ENCODE measurements at places on chromosomes 3 and 15.
A peak's percentile ranks its signal among the peaks of the same experiment; 100 is the strongest.

DNA sequence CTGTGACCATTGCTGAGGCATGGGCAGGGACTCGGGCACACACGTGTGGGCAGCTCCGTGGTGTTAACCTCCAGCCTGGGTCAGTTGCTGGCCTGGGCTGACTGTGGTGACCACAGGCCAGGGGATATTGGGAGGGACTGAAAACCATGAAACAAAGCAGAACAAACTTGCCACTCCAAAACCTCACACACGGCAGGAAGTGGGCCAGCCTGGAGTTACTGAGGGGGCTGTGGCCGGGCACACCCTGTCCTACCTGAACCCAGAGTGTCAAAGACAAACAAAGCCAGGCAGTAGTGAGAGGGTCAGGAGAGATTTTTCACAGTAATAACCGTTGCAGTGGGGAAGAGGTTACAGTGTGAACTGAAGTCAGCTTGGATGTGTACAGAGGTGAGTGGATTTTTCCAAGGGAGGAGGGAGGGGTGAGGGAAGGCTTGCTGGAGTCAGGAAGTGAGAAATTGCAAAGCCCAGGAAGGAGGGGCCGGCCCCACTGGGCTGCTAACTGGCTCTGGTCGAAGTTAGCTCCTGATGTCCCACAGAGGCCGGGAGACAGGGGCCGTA, 40.0 kb upstream of the ATP10A start:
- no peak for DNase-seq

GRCh38 chr3:45163481-45163880, 17.3 kb upstream of the CDCP1 start:
- DNase-seq: no peak

DNA sequence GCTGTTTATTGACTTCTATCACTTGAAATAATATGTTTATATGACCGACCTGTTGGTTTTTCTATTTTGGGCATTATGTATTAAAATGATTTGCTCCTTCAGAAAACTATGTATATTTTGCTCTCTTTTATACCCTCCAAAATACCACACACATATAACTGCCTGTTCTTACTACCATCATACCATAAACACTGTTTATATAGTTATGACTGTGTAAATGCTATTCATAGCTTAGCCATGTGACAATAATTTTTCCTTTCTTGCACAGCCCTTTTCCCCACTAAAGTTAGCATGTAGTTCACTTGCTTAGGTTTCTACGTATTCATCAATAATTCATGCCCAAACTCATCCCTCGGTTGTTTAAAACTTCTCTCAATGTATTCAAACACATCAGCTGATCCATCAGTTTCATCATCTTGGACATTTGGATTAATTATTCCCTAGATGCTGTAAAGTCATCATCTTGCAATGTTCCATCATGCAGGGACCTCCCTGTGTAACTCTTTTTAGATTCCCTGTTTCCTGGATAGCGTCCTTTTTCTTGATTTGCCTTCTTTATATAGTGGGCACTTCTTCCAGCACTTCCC, 8.2 kb upstream of the RYK start:
- no peak for DNase-seq

DNA sequence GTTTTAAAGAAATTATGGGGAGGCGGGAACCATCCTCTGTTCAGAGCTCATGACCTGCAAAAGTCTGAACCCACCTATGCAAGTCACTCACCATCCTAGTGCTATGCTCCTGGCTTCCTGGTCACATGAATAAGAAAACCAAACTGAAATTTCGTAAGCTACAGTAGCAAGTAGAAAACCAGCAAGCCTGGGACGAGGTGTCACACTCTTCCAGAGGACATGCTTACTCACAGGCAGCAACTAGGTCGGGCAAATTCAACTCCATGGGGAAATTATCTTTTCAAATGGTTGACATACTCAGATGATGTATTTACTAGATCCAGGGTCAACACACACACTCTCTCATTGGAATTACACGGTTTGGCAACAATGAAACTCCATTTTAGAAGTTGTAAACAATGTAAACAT, 31.3 kb downstream of the LDHAL6B start:
- no peak for DNase-seq

DNA sequence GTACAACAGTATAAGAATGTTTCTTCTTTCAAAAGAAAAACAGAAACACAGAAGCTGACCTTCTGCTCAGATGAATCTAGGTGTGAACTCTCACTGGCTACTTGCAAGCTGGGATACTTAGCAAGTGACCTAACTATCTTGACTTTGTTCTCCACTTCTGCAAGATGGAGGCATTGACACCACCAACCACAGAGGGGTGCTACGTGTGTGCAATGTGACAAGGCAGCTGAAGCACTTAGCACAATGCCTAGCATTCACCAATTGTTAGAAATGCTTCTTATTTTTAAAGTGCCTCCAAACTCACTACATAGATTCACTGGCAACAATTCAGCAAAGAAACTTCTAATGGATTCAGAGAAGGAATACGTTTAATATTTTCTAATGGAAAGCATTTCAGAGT, 331.4 kb upstream of the WNT5A start:
- DNase-seq: no peak

DNA sequence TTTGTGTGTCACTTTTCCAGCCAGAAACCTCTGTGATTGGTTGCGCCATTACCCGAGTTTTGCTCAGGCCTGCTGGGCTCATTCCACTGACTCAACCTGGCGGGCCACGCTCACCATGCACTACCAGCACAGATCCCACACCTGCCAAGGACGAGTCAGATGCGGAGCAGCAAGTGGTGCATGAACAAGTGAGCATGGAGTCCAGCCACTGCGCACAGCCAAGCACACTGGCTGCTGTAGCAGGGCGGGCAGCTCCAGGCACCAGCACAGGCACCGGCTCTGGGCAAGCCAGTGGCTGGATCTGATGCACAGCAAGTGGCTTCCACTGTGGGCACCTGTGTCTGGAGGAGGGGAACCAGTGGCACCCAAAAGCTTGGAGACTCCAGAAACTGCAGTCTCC, 110.4 kb downstream of the CBLB start:
- DNase-seq: no peak

GRCh38 chr3:179410999-179411398, 40.3 kb downstream of the GNB4 start:
- DNase-seq: no peak

GRCh38 chr3:110420158-110420641, 651.4 kb upstream of the NECTIN3 start:
- DNase-seq: no peak

DNA sequence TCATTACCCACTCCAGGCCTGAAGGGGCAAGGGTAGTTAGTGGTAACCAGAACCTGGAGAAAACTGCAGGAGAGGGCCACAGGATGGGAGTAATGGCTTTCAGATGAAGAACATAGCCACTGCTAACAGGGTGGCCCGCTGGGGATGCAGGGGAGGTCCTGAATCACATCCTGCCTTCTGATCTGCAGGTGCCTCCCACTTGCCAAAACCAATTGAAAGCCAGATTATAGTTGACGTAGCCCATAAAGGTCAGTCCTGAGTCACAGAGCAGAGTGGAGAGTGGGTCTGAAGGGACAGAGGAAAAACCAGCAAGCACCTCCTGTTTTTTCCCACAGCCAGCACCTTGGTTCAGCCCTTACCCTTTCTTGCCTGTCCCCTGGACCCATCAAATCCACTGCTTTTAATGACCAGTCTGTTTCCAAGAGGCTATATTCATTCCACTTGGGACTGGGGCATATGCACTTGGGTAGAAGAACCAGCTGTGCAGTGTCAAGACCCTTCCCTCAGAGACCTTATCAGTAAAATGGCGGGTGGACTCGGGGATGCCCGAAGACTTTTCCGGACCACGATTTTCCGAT, 646 bp upstream of the SLC35G2 start:
- peak; percentile 19 for DNase-seq

DNA sequence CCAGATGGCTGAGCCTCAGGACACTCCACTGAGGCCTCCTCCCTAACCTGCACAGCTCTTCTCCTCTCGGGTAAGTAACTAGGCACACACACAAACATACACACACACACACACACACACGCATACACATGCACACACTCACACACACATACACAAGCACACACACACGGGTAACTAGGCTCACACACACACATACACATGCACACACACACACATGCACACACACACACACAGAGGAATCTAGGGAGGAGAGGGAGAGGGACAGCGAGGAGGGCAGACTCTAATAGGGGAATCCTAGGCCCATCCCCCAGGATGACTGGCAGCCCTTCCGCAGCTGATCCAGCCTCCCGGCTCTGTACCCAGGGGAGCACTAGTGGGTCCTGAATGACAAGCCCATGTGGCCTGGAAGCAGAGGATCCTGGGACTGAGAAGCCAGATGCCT, 177.4 kb upstream of the LINGO1 start:
- no peak for DNase-seq

DNA sequence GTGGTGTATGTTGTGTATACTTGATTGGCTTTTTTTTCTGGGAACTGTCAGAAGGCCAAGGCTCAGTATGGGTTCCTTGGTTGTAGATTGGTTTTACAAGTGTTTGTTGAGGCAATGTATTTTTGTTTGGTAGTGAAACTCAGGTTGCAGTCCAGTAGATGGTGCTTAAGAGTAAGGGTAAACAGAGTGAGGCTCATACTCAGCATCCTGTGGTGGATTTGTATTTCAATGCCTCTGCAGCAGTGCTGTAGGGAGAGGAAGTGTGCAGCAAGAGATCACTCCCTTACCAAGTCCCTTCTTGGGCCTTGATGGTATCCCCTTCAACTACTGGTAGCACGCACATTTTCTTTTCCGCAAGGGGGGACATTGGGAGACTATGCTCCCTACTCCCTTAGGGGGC, 428.5 kb upstream of the CNTN3 start:
- DNase-seq: no peak

DNA sequence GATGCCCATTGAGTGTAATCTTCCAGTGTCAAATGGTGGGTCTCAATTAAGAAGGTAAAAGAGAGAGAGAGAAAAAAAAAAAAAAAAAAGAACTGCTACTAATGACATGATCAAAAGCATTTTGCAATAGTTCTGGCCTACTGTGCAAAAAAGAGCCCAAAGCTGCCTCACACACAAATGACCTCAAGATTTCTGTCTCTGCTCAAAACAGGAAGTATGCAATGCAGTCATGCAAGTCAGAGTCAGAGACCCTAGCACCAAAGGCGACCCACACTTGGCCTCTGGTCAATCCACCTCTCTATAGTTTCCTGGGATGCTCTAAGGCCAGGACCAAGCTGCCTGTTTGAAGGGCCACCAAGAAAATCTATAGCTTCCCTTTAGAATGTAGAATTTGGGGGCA, 323.5 kb downstream of the VPS13C start:
- no peak for DNase-seq

DNA sequence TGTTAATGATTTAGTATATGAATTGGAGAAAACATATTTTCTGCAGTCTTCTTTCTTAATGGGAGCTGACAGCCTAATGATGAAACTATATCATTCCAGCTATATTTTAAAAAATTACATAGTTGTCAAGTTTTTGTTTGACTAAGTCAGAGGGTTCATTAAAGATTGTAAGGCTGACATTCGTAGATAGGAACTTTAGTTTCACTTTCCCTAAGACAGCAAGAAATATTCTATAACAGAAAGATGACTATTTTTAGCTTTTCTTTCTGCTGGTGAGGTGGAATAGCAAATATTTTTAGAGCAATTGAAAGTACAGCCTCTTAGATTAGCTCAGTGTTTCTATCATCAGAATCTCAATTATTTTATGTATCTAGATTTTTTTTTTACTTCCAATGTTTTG, 60.2 kb downstream of the PIAS1 start:
- no peak for DNase-seq

GRCh38 chr15:64044300-64045100, 1.8 kb downstream of the DAPK2 start:
- no peak for DNase-seq

DNA sequence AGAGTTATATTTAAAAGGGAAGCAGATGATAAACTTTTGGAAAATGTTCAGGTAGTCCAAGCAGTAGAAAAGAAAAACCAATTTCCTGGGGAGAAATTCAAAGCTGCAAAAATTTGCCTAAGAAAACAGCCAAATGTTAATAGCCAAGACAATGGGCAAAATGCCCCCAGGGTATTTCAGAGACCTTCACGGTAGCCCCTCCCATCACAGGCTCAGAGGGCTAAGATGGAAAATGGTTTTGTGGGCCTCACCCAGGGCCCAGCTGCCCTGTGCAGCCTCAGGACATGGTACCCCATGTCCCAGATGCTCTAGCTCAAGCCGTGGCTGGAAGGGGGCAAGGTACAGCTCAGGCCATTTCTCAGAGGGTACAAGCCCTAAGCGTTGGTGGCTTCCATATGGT, 391.0 kb downstream of the ZIC4 start:
- no peak for DNase-seq

DNA sequence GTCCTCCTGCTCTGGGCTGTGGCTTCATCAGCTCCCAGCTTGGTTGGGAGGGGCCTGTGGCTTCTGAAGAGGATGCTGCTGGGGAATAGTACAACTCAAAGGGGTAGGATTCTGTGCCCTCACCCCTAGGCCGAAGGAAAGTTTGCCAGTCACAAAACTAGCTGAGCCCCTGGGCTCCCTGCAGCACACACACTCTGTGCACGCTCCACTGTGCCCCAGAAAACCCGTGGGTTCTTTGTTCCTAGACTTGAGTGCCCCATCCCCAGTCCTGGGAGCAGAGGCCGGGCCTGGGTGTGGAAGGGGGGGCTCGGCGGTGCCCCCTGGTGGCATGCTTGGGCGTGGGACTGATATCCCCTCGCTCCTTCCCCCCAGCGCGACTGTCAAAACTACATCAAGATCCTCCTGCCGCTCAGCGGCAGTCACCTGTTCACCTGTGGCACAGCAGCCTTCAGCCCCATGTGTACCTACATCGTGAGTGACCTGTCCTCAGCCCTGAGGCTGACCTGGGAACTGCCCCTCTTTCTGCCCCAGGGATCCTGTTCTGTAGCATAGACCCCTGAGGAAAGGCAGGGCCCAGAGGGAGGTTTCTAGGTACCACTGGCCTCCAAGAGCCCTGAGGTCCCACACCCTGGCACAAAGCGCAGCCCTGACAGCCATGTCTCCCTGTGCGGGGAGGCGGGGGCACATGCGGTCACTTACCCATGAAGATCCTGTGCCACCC, 14.2 kb downstream of the CIB1 start:
- no peak for DNase-seq

- DNase-seq: no peak
These were observed 58.6 kb downstream of the CACNA2D3 start for GRCh38 chr3:54180921-54181320.

DNA sequence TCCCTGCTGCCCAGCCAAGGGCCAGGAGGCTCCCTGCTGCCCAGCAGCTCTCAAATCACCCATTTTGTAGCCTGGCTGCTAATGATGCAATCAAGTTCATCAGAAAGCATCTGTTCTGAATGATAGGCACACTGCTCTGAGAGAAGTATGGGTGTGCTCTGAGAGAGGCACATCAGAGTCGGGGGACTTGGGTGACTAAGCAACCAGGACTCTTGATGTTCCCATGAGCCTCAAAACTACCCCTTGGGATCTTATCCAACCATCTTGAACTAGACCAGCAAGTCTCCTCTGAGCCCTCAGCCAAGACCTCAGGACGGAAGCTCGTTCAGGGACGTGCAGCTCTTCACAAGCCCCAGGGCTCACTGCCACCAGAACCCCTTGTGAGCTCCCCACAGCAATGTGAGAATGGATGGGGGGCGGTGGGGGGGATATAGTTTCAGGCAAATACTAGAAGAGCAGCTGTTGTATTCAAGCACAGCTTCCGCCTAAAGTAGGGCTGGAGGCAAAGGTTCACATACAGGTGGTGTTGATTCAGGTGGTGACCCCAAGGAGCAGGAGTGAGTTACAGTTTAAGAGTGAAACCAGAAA, 52.2 kb upstream of the HES1 start:
- DNase-seq: no peak

Data from NCI-H1930 (cell line).